NCI-H774 (cell line): ENCODE measurements at places on chromosomes 1 and 21.

DNA sequence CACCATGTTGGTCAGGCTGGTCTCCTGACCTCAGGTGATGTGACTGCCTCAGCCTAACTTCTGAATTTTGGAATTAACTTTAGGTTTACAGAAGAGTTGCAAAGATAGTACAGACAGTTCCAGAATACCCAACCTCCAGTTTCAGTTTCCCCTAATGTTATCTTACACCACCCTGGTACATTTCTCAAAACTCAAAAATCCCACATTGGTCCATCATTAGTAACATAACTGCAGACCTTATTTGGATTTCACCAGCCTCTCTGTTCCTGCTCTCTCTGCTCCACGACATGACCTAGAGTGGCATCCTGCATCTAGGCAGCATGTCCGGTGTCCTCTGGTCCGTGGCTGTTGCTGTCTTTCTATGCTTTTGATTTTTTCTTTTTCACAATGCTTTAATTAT is 5.0 kb upstream of the ZC3H12A start:
- DNase-seq = no peak

DNA sequence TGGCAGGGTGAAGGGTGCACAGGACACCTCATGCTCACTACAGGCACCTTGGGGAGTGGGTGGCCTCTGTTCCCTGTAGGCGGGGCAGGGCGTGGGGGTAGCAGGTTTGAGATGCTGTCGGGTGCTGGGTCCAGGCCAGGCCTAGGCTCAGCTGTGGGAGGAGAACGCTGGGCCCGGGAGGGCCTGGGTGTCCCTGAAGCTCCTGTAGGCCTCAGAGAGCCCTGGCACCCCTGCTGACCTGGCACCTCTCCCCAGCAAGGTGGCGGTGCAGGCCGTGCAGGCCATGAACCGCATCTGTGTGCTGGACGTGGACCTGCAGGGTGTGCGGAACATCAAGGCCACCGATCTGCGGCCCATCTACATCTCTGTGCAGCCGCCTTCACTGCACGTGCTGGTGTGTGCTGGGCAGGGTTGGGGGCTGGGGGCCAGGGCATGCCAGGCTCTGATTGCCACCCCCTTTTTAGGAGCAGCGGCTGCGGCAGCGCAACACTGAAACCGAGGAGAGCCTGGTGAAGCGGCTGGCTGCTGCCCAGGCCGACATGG is 2.5 kb upstream of the GJC2 start:
- DNase-seq = no peak

DNA sequence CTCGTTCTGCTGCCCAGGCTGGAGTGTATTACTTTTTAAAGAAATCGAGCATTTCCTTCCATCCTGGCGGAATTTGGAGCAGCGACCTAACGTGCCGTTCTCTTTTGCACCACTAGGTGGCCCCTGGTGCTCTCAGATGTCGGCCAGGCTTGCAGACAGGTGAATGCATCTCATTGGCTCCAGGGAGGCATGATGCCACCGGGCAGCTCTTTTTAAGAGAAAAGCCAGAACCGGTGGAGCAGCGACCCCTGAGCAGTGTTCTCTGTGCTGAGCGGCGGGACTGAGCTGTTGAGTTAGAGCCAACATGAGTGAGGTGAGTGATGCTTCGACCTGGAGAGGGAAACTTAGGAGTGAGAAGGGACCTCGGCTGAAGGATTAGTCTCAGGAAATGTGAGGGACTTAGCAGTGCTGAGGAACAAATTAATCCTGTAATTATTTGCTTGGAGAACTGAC is at the start of gene PCP4:
Gene PCP4 (plus strand): TSS at position 241 of the 453 bp plus-strand sequence. CDS start 64 bp downstream, at position 305.
- peak; percentile 70 for DNase-seq

DNA sequence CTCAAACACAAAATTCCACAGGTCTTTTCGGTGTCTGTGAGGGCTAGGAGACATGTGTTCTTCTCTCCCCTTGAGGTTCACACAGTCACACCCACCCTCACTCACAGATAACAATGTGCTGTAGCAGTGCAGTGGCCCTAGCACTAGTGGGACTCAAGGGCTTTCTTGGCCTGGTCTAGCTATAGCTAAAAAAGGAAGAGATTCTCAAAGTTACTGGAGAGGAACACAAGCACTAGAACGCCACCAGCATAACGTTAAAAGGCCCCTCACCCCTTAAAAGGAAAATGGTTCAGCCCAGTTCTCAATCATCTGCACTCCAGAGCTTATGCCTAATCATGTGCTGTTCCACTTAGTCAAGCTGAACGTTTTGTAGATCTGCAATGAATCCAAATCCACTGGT is 39.5 kb downstream of the RGS8 start:
- no peak for DNase-seq

GRCh38 chr1:99858286-99858685 is 8.1 kb downstream of the AGL start:
- DNase-seq = no peak

DNA sequence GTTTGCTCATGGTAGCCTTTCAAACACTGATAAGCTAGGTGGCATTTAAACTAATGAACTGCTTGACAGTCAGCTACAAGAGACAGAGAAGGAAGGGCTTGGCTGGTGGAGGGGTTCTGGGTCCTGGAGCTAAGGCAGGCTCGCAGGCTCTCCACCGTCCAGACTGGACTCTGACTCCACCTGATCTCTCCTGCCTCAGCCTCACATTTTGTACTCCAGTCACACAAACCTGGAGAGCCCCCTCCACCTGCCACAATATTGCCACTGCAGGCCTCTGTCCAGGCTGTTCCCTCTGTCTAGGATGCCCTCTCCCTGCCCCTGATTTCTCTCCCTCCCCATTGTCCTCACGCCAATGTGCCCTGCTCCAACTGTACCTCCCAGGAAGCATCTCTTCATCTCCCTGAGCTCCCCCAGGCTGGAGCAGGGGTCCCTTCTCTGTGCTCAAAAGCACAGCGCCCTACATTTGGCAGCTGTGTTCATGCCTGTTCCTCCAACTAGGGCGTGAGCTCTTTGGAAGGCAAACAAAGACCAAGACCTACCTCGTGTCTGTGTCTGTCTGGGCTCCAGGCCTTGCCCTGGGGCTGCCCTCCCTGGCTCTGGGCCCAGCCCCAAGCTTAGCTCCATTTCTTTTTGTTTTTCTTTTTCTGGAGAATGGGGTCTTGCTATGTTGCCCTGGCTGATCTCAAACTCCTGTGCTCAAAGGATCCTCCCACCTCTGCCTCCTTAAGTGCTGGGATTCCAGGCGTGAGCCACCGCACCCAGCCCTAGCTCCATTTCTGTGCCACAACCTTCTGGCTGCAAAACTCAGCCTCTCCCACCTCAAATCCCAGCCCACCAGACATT is 2.9 kb downstream of the TIE1 start:
- DNase-seq = no peak

- no peak for DNase-seq
These were observed 27.9 kb downstream of the S1PR1 start for GRCh38 chr1:101264697-101265096.

- no peak for DNase-seq
These were observed 704.5 kb upstream of the ADGRL4 start for GRCh38 chr1:79711001-79711431.

- no peak for DNase-seq
These were observed 161.7 kb downstream of the PLPP3 start for GRCh38 chr1:56417646-56418045.

- DNase-seq = no peak
These were observed 178.6 kb upstream of the HMGB4 start for GRCh38 chr1:33685256-33685655.

DNA sequence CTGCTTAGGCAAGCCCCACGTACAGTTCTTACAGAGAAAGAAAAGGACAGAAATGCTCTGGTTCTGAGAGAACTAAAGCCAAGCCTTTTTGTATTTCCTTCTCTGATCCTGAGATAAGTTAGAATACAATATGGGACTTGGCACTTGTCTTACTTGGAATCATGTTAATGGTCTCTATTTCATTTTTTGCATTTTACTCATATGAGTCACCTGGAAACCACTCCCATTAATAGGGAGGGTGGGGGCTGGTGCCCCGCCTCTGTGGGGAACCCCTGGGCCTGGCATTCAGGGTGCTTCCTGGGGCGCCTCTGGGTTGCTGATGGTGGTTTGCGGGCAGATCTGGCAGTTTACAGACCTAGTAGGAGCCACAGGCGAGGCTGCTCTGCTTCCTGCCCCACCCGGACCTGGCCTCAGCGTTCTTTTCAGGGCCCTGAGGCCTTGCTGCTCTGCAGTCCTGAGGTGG is 26.7 kb downstream of the TSPAN2 start:
- no peak for DNase-seq

- no peak for DNase-seq
These were observed 17.1 kb downstream of the ZNF362 start for GRCh38 chr1:33273406-33273805.

GRCh38 chr1:12015499-12015898 is 3.8 kb upstream of the MIIP start:
- DNase-seq = no peak

DNA sequence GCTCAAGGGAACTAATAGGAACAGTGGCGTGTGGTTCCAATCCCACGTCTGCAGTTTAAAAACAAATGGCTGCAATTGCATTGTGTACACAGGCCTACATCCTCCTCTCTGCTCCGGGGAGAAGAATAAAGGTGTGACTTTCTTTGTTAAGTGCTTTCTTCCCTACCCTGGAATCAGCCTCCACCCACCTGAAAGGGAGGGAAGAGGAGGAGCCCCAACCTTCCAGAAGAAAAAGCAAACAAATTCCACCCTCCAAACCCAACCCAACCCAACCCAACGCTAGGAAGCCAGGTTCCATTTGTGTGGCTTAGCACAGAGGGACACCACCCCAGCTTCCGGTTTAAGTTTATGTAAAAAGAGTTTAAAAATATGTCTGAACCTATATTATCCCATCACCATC is 11.8 kb upstream of the BACE2 start:
- no peak for DNase-seq

- DNase-seq = no peak
These were observed 10.3 kb downstream of the KCNN3 start for GRCh38 chr1:154859786-154860155.

GRCh38 chr1:23558140-23558871 is 995 bp downstream of the ID3 start:
- DNase-seq = no peak

GRCh38 chr1:79660129-79660528 is 653.6 kb upstream of the ADGRL4 start:
- DNase-seq = no peak
